NCI-H774 (cell line): ENCODE measurements at places on chromosomes 7 and 10.
A peak's percentile ranks its signal among the peaks of the same experiment; 100 is the strongest.

DNA sequence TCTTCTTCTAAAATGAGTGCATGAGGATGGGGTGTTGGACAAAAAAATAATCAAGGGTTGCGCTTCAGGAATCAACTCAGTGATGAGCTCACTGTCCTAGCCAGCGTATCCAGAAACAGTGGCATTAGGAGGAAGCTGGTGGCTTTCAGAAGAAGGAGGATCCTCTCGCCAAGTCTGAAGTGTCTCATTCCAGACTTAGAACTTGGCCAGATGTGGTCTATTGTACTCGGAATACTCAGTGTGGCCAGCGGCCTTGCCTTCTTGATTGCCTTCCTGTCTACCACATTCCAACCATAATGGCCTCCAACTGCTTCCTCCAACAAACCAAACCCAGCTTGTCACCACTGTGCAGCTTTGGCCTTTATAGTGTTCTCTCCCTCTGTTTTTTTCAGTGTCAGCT, 732.4 kb downstream of the KCNMA1 start:
- DNase-seq: no peak

DNA sequence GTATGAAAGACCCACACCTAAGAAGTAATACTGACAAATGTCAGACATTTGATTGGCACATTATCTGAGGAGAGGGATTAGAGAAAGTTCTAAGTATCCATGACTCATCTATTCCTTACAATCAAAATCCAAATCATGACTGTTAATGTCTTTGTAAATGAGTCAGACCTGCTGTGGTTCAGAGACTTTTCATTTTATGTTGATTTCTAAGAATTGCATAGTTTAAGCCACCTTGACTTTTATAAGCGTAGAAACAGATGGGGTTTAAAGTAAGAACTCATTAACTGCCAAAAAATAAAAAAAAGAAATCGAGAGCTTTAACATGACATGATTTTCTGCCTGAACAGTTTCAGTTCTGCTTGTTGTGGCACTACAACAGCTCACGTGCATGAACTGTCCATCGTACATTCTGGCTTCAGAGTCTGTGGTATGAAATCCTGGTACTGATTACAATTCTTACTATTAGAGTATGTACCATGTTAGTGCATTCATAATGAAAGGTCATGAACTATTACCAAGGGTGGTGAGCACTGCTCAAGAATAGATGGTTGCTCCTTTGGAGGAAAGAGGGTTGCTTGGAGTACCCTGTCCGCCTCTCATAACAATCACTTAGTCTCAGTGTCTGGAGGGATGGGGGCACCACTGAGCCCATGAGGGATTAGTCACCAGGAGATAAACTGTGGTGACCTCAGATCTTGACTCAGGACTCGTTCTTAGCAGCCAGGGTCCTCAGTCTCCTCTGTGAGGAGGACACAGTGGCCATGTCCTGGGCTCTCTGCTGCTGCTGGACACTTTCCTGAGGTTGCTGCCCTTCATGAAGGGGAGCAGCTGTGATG, 42.2 kb downstream of the ACSM6 start:
- no peak for DNase-seq

DNA sequence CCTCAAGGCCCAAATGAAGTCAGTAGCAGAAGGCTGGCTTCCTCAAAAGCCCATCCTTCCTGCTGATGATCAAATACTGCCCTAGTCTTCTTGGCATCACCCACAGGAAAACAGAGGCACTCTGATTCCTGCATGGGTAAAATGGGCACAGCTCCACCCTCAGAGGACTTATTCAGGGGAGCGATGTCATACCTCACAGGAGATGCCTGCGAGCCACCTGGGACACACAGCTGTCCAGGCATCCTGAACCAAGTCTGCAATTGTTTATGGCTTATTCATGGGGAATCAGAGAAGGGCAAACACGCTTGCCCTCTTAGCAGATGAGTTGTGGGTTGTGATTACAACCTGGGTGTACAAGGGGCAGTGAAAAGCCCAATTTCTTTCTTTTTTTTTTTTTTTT, 22.0 kb upstream of the LMTK2 start:
- no peak for DNase-seq

GRCh38 chr7:147089051-147089461, 972.5 kb downstream of the CNTNAP2 start:
- no peak for DNase-seq

DNA sequence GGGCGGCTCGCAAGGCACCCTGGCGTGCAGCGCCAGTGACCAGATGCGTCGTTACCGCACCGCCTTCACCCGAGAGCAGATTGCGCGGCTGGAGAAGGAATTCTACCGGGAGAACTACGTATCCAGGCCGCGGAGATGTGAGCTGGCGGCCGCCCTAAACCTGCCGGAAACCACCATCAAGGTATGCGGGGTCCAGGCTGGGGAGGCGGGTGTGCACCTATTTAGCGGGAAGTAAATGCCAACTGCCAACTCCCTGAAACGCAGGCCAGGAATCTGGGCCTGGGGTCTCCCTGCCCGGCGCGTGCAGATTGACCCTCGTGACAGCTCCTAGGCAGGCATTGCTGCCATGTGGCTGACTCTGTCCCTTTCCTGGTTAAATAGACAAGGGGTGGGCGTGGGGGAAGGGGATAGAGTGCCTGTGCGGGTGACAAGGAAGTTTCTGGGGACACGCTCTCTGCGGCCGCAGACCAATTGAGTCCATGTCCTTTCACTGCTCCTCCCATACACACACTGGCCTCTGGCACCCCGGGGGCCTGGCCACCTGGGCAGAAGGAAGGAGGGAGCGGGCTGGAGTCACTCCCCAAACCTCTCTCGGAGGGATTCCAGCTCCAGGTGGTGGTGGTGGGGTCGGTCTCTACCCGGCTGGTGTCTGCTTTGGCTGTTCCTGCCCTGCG, 2.7 kb downstream of the EVX1 start:
- DNase-seq: no peak

DNA sequence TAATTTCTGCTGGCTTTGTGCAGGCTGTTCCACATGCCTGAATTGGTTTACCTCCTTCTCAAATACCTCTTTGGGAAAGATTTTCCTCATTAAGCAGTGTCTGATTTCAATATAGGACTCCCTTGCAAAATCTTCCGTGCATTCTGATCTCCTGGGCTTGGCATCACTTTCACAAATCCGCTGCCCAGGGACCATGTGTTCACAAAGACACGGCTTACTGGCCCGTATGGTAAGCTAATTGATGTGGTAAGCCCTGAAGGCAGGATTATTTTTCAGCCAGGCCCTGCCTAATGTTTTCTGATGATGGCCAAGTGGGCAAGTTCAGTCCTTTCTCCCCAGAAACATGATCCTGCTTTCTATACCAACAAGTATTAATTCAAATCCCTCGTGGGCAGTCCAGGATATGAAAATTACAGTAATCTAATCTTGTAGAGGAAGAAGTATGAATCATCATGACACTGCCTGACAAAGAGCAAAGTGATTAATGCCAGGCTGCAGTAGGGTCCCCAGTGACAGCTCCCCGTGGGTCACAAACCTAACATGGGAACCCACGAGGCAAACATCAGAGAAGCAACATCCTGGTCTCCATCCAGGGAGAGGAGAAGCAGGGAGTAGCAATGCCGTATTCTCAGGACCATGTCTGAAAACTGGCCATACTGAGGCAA, 11.6 kb upstream of the SVIL start:
- no peak for DNase-seq

DNA sequence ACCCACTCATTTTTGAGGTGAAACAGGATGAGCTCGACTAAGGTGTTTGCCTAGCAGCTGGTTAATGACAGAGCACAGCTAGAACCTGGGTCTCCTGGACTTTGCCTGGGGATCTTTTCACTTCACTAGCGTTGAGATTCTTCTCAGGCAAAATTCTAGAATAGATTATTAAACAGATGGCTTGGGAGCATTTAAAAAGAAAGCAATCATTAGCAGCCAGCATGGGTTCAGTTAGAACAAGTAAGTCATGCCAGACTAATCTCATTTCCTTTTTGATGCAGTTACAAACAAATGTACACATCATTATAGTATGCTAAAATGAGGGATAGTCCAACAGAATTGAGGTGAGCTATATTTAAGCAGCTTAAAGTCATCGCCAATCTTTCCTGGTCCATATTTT, 291.3 kb upstream of the MYO3A start:
- DNase-seq: no peak

DNA sequence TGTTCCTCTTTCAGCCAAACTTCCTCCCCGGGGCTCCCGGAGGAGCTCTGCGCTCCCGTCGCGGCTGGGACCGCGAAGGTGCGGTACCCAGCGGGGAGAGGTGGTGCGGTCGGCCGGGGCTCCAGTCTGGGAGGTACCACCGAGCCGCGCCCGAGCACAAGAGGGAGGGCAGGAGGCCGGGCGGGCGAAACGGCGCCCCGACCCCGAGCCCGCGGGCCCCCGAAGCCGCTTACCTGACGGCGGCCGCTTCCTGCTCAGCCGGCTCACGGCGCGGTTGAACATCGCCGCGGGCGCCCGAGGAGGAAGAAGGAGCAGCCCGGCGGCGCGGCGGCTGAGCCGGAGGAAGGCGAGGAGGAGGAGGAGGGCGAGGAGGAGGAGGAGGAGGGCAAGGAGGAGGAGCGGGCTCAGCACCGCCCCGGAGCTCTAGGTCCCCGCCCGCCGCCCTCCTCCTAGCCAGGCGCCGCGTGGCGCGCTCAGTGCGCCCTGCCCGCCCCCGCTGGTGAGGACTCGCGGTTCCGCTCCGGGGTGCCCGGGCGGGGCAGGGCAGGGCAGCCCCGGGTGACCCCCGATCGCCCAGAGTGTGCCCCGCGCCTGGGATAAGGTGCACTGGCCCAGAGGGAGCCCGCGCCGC, at the start of gene RGS10:
TSS of gene RGS10 (minus strand) at position 363 of the 631 bp plus-strand sequence. CDS start at position 282, 81 bp downstream.
- DNase-seq: no peak

DNA sequence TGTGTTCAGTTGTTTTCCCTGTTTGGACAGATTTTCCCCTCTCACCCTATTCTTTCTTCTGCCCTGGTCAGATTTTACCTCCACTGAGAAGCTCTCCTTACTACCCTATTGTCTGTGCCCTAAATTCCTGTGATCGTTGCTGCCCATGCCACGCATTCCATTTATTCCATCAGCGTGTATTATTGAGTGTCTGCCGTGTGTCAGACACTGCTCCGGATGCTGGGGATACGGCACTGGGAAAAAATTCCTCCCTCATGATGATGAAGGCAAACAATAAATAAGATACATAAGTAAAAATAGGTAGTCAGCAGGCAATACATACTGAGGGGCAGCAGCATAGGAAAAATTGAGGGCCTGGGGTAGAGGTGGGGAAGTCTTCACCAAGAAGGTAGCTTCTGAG, 86.8 kb downstream of the FANK1 start:
- no peak for DNase-seq

- DNase-seq: no peak
Measured at GRCh38 chr10:4984971-4985594, 18.6 kb downstream of the AKR1C2 start.

GRCh38 chr7:41148521-41148951, 554.4 kb downstream of the INHBA start:
- DNase-seq: peak; percentile 47

DNA sequence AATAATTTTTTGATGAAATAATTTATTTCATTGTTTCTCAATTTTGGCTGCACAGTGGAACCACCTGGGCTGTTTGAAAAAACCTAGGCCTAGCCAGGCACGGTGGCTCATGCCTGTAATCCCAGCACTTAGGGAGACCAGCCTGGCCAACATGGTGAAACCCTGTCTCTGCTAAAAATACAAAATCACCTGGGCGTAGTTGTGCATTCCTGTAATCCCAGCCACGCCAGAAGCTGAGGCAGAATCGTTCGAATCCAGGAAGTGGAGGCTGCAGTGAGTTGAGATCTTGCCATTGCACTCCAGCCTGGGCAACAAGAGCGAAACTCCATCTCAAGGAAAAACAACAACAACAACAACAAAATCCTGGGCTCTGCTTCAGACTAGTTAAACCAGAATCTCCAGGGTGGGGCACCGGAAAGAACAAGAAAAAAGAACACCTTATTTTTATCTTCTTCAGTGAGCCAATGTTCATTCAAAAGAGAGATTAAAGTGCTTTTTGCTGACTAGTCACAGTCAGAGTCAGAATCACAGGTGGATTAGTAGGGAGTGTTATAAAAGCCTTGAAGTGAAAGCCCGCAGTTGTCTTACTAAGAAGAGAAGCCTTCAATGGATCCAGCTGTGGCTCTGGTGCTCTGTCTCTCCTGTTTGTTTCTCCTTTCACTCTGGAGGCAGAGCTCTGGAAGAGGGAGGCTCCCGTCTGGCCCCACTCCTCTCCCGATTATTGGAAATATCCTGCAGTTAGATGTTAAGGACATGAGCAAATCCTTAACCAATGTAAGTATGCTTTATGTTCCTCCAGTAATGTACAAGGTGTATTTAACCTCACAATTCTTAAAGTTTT, at the start of gene CYP2C18:
TSS of gene CYP2C18 (plus strand) at position 516 of the 841 bp plus-strand sequence. CDS start at position 607, 91 bp downstream.
- DNase-seq: no peak

DNA sequence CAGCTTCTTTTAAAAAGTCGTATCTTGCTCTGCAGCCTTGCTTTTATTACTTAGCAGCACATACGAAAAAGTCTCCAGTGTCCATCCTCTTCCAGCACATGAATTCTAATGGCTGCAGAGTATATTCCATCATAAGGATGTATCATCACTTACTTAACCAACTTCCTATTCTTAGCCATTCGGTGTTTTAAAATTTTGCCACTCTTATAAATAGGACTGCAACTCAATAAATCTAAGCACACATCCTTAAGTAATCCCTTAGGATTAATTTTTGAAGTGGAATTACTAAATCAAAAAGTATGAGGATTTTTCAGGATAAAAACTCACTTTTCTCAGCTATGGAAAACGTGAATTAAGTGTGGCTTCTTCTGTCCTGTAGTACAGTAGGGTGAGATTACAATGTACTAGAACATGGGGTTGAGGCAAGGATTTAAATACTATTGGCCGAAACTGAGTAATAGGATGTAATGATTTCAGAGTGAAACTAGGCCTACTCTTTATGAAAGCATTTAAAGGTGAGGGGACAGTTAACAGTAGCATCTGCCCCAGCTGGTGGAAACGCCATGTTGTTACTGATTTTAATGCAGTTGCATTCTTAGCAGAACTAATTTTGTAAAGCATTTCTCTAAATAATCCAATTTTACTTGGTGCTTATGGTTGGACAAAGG, 1035.5 kb downstream of the LRMDA start:
- DNase-seq: no peak

DNA sequence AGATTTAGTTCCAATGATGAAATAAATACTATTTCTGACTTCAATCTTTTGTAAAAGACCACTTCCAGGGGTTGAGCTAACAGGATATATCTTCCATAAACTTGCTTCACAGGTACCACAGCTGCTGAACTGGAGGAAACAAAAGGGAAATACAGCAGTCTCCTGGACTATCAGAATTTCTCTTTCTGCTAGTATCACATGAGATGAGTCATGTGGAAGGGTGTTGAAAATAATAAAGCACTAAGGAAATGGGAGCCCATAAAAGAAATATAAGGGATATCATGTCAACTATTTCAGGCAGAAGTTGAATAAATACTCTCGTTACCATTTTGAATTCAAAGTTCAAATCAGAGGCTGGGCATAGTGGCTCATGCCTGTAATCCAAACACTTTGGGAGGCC, 250.3 kb upstream of the NFE2L3 start:
- DNase-seq: no peak
